ENCODE measurements at places on chromosomes 2 and 18.

DNA sequence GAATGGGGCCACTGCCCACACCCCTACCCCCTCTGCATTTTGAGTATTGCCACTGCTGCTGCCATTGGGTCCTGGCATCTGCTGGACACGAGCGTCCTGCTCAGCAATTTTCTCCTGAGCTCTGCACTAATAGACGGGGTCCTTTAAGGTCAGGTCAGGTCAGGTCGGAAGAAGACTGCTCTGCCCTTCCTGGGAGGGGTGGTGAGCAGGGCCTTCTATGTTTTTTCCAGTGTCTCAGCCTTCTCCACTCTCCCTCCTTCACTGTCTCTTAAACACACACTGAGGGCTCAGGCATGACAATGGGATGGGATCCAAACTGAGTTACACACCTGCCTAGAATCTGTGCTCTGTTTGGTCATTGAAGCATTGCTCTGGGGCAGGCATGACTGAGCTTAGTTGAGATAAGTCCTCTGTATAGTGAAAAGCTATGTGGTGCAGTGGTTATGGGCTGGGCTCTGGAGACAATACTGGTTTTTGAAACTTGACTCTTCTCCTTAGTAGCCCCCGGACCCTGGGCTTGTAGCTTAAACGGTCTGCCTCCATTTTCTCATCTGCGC, 10.6 kb downstream of the MYO1B start:
- DNase-seq = no peak

DNA sequence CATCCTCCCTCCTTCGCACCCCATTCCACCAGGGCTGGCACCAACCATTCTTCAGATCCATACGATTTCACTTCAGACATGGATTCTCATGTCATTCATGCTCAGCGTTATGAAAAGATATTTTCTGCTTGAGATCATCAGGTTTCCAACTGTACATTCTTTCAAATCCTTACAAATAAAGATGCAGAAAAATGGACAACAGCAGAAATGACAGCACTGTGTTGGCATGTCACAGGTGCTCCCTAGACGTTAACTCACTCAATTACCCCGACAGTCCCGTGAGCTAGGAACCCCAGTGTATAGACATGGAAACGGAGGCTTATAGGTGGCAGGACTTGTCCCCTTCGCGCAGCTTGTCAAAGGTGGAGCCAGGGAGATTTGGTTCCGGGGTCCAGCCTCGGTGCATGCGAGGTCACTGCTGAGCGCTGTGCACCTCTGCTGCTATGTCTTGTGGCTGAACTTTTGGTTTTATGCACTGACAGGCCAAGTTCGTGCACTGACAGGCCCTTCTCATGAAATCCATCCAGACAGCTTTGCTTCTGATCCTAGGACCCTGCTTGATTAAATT, 17.7 kb downstream of the FHL2 start:
- no peak for DNase-seq

- no peak for DNase-seq
These were observed 106.8 kb downstream of the DNAH7 start for GRCh38 chr2:195961873-195962272.

- no peak for DNase-seq
These were observed 1989.9 kb upstream of the CELF4 start for GRCh38 chr18:39555496-39555895.

GRCh38 chr2:108215794-108216211, 24.0 kb upstream of the SULT1C3 start:
- no peak for DNase-seq

- no peak for DNase-seq
These were observed 161.6 kb upstream of the CAPN13 start for GRCh38 chr2:30968660-30969397.

DNA sequence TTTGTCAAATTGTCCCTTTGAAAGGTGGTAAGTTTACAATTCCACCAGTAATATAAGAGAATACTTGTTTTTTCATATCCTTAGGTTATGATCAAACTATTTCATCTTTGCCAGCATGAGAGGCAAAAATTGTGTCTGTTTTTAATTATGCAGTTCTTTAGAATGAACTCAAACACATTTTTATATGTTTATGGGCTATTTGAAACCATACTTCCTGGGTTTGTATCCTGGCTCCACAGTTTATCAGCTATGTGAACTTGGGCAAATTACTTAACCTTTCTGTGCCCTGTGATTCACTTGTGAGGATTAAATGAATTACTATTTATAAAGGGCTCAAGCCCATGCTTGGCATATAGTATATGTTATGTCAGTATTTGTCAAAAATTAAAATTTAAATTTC, 109.4 kb downstream of the TANC1 start:
- DNase-seq = no peak

DNA sequence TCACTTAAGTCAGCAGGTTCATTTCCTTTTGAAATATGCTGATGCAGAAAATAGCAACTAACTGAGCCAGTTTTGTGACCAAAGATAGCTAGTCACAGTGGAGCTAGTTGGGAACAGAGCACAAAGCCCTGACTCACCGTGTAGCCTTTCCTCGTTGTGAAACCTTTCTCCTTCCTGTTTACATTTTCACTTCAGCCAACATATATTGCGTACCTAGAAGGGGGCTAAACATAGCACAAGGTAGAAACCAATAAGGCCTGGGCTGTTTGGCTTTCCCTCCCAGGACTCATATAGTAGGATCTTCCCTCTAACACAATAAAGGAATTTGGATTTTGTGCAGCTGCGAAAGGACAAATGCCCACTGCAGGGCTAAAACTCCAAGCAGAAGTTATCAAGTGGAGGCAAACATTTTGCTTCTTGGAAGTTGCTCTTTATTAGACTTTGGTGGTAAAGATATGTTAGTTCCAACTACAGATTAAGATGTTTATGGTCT, 24.5 kb upstream of the LPIN2 start:
- no peak for DNase-seq

DNA sequence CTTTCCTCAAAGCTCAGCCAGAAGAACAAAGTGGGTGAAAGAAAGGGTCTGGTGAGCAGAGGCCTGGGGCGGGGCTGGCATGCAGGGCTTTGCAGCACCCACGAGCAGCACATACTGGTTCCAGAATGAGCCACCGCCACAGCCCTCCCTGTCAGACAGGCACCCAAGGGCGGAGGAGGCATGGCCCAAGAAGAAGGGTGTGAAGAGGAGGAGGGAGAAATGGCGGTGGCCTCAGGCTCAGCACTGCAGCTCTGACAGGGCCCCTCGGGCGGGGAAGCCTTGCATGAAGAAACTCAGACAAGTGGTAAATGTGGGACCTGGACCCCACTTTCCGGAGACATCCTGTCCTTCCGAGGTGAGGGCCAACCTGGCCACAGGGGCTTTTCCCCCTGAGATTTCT, 15.7 kb downstream of the FAM228A start:
- no peak for DNase-seq

- DNase-seq = no peak
These were observed 8.1 kb downstream of the ACKR3 start for GRCh38 chr2:236577481-236578410.

- DNase-seq = no peak
These were observed 419.6 kb downstream of the DLGAP1 start for GRCh38 chr18:4035521-4035920.
